ENCODE measurements at places on chromosomes 11 and 22.

- no peak for DNase-seq
These were observed 7.3 kb downstream of the CABP7 start for GRCh38 chr22:29727131-29727523.

- no peak for DNase-seq
These were observed 7.3 kb downstream of the STARD10 start for GRCh38 chr11:72786305-72787215.

- DNase-seq, result no peak
These were observed 211.7 kb downstream of the FAM76B start for GRCh38 chr11:95577716-95578460.

GRCh38 chr22:24685531-24686190 lies 82.7 kb downstream of the GGT1 start:
- DNase-seq, result no peak

GRCh38 chr22:45026511-45026910 lies 16.7 kb upstream of the PHF21B start:
- no peak for DNase-seq

DNA sequence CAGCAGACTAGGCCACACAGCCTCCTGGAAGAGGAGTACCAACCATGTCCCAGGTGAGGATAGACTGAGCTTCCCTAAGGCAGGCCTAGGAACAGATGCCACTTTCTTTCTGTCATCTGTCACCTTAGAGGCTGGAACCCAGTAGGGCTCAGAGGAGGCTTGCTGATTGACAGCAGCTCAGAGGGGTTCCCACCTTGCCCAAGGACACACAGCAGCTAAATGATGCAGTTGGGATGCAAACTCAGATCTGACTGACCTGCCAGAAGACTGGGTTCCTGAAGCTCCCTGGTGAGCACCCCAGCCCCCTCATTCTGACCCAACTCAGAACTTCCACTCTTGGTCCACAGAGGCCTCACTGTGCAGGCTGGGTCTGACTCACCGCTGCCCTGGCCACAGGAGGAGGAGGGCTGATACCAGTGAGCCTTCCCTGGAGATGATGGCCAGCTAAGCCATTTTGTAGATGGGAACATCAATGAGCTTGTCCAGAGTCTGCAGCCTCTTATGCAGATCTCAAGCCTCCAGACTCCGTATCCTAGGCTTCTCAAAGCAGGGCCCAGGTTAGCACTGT lies 14.0 kb downstream of the CAPN5 start:
- DNase-seq, result no peak

DNA sequence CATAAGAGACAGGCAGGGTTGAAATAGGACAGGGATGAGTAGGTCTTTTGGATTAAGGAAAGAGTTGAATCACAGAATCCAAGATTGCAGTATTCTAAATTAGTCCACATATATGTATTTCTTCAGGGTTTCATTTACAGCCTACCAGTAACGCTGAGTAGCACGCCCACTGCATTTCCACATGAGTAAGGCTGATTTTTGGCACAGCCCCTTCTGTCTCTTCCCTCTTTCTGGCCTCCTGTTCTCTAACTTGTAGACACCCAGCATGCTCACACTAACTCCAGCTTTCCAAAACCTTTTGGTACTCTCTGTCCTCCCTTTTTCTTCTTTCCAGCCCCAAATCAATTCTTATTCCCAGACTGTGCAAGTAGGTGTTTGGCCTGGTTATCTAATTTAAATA lies 3.7 kb upstream of the SIK2 start:
- no peak for DNase-seq

GRCh38 chr11:128800871-128801417 lies 66.2 kb downstream of the KCNJ1 start:
- DNase-seq, result no peak

DNA sequence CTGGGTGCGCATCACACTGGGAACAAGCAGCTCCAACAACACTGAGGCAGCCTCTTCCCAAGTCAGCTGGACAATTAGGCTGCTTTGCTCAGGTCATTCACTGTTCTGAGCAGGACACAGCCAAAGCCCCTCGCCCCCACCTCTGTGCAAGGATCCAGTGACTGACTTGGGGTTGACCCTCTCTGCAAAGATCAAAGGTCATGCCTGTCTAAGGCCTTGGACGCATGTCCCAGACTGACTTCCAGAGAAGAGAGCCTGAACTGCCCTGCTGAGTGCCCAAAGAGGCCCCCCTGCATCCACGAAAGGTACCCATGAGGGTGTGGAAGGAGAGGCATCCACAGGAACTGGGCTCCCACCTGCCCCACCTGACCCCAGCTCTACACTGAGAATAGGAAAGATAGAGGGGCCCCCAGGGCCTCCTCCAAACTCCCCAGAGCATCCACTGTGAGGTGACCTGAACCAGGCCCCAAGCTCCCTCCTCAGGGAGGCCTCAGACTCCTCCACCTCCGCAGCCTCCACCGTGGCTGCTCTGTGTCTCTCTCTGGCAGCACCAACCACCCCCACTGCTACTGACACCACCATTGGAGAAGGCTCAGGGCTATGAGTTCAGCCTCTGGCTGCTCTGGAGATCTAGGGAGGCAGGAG lies 53.5 kb downstream of the IGLL5 start:
- DNase-seq, result no peak

Data from CD4-positive, alpha-beta T cell treated with Interleukin-21 for 1 hour (primary cell).